Ureter (tissue), 1 donor: ENCODE measurements at places on chromosomes 12 and 14.

- no peak for DNase-seq
These were observed 32.9 kb downstream of the MIPOL1 start for GRCh38 chr14:37230551-37231194.

DNA sequence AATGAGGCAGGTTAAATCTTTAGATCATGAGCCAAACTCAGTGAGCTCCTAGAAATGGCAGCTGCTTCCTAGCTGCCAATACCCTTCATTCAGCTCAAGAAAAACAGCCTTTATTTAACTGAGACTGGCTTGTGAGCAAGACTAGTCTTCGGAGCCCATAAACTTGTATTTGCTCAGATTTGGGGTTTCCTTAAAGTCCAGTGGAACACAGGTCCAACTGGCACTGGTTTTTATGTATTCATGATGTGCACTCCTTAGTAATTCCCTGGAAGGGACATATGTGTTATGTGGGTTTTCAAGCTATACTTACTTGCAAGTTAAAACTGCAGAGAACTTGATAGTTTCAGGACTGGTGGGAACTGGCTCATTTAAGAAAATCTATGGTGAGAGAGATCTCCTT lies 380.1 kb upstream of the TMEM132C start:
- DNase-seq, result no peak

- DNase-seq, result no peak
These were observed 4.7 kb upstream of the PSMA6 start for GRCh38 chr14:35287431-35288013.

- DNase-seq, result no peak
These were observed 56.4 kb upstream of the KIF21A start for GRCh38 chr12:39499296-39499695.

GRCh38 chr14:76514213-76514998 lies 138.5 kb downstream of the ESRRB start:
- DNase-seq, result no peak

DNA sequence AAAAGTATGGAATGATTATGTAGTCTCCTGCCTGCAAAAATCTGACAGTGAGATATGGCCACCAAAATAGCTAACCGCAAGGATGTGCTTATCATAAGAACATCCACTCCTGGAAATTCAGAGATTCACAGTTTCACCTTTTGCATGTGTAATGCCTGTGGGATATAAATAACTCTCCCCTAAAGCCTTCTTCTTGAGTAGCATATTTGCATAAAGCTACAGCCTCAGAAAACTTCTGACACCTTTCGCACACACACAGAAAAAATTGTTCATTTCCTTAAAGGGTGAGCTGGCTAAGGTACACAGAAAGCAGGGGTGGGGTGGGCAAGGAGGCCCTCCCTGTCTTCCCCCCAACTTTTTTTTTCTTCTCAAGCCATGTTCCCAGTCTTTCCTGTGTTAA lies 3.1 kb upstream of the IGF1 start:
- no peak for DNase-seq

DNA sequence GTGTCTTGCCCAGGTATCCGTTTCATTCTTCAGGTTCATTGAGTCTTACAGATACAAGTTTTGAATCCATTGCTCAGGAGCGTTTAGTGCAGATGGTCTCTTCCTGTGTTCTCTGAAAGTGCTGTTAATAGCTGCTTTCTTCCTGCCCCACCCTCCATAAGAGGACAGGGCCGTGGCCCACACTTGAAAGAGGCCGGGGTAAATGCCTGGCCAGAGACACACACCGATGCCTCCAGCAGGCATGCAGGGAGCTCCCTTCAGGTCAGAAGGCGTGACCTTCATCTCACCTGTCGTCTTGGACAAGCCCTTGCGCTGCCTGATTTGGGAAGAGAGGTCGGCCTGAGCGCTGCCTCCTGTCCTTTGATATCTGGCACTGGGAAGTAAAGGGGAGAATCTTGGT lies 11.6 kb downstream of the PRKAB1 start:
- DNase-seq, result no peak

GRCh38 chr12:45914090-45914489 lies 76.3 kb downstream of the SCAF11 start:
- DNase-seq, result no peak

- DNase-seq, result no peak
These were observed 35.4 kb downstream of the TNFAIP2 start for GRCh38 chr14:103158688-103159087.
